Nephron progenitor cell (in vitro differentiated cells): ENCODE measurements at places on chromosomes 7 and 10.

DNA sequence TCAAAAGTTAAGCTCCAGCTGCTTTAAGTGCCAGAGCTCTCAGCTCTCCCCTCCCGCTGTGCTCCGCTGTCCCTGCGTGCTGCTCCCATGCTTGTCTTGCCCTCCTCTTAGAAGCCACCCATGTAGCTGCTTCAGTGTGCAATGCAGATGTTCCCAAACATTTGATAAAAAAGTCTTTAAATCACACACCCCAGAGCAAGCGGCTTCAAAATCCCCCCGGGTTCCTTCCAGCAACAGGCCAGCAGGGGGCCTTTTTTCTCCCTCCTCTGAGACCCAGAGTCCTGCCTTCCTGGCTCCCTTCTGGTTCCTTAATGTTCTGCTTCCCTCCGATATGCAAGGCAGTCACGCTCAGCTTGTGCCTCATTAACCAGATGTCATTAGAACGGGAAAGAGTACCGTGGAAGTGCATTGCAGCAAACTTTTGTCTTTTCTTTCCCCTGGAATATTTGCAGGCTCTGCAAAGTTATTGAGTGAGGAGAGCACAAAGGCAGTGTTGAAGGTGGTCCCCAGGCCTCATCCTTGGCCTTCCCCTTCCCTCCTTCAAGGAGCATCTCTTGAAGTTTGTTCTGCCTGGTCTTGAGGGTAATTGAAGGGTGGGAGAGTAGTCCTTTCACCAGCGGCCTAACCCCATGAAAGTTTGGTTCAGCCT is 25.5 kb downstream of the LDB3 start:
- DNase-seq, result peak; percentile 65

DNA sequence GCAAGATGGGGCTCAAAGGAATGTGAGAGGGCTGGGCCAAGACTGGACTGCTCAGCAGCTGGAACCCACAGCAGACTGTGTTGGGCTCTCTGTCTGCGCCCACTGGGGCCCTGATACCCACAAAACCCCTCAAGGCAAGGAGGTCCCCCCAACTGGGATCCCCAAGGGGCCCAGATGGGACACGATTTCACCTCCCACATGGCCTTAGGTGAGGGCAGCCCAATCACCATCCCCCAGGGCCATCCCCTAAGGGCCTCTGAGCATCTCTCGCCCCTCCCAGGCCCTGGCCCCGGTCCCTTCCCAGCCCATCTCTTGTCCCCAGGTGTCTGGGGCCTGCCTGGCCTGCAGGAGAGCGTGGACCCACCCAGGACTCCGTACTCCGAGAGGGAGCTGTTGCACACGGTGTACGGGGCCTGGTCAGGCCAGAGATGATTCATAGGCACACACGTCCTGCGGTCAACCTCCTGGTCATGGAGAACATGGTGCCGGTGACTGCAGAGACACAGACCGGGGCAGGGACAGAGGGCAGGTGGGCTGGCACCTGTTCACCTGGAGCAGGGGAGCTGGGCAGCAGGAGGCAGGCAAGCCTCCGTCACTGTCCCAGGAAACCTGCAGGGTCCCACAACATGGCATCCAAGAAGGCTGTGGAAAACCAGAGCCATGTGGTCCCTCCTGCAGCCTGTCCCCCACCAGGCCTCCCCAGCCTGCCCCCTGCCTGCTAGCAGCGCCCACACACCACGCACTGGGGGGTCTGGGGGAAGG is 21.6 kb downstream of the OGDHL start:
- DNase-seq, result no peak

GRCh38 chr7:19317461-19317860 is 172.2 kb upstream of the FERD3L start:
- no peak for DNase-seq

DNA sequence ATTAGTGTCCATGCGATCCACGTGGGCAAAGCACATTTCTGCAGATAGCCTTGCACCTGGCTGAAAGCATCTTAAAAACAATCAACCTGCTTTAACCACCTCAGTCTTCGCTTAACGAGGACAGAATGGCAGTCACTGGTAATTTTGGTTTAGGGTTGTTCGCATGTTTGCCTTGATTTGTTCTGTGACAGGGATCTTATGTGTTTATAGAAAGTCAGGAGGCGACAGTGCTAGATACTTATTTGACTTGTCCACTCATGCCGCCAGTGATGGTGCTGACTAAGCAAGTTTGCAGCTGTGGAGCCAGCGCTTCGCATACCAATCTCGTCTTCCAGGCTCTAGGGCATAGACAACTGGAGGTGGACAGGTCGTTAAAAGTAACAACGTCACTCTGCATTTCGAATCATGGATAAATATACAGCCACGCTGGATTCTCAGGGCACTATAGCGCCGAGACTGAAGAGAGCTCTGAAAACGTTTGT is 1.2 kb upstream of the TMEM243 start:
- DNase-seq, result peak; percentile 36

- DNase-seq, result no peak
These were observed 33.2 kb upstream of the CALU start for GRCh38 chr7:128705891-128706333.

GRCh38 chr10:61286686-61287085 is 166.5 kb downstream of the TMEM26 start:
- DNase-seq, result no peak

DNA sequence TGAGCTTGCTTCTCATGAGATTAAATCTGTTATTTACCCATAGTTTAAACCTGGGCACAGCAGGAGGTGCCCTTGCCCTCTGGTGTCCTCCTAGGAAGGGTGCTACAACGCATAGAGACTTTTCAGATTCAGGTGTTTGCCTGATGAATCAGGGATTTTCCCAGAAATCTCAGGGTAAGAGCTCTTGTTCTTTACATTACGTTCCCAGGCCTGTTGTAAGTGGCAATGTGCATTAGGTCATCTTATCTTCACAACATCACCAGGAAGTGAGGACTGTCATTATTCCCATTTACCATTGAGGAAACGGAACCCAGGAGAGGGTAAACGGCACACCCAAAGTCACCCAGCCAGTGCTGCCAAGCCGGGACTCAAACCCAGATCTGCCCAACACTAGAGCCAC is 73.0 kb downstream of the NHLRC2 start:
- DNase-seq, result no peak

- no peak for DNase-seq
These were observed 31.0 kb downstream of the CDCA7L start for GRCh38 chr7:21914671-21915070.

- no peak for DNase-seq
These were observed 44.0 kb downstream of the LAMB1 start for GRCh38 chr7:107958764-107959526.
